Frontal cortex (tissue), 4 donors: ENCODE measurements at places on chromosomes 12 and 14. TPM values are rescaled to one million over a fixed set of nuclear protein-coding genes. Genes with fewer than 3 reads are reported as not detected.

The SPPL3 gene
- total RNA-seq, result 45.2 TPM

The OR6C2 gene
- total RNA-seq, result not detected

The TSHR gene
- total RNA-seq, result 0.41 TPM

The ARHGAP9 gene
- total RNA-seq, result 1.2 TPM

The SMIM10L1 gene
- total RNA-seq, result 10.2 TPM

The PTHLH gene
- not detected for total RNA-seq

The TMEM30B gene
- total RNA-seq, result under 0.01 TPM

The LMNTD1 gene
- 1.2 TPM for total RNA-seq

The RASSF8 gene
- 19.2 TPM for total RNA-seq

The APAF1 gene
- 39.9 TPM for total RNA-seq

The CCDC196 gene
- total RNA-seq, result not detected

The KRT79 gene
- total RNA-seq, result not detected

The FAM181A gene
- 2.4 TPM for total RNA-seq

The BIN2 gene
- 1.2 TPM for total RNA-seq

The FIGNL2 gene
- total RNA-seq, result 0.82 TPM

The RILPL1 gene
- 3.7 TPM for total RNA-seq

The SERPINA4 gene
- total RNA-seq, result not detected

The OR6C70 gene
- not detected for total RNA-seq

The KLRC2 gene
- total RNA-seq, result 2.0 TPM

The GPR65 gene
- under 0.01 TPM for total RNA-seq

The TBX5 gene
- total RNA-seq, result not detected

The WIF1 gene
- 0.41 TPM for total RNA-seq

The ASPG gene
- 0.41 TPM for total RNA-seq

The MMP19 gene
- not detected for total RNA-seq

GRCh38 chr14:68394118-68394763 lies 398.6 kb downstream of the ZFP36L1 start:
- DNase-seq, result no peak

GRCh38 chr14:38209572-38210557 lies 2.2 kb downstream of the SSTR1 start:
- no peak for DNase-seq

- no peak for DNase-seq
Measured at GRCh38 chr12:40248585-40249297, 23.9 kb downstream of the LRRK2 start.

GRCh38 chr14:68219407-68219806 lies 399.8 kb downstream of the RAD51B start:
- no peak for DNase-seq

GRCh38 chr12:25997201-25997963 lies 38.9 kb downstream of the RASSF8 start:
- DNase-seq, result no peak

GRCh38 chr12:92463171-92463570 lies 239.6 kb upstream of the PLEKHG7 start:
- no peak for DNase-seq

- DNase-seq, result no peak
Measured at GRCh38 chr12:57469296-57470164, 9.9 kb downstream of the GLI1 start.

GRCh38 chr12:69241438-69242092 lies 2.2 kb downstream of the CPSF6 start:
- no peak for DNase-seq

DNA sequence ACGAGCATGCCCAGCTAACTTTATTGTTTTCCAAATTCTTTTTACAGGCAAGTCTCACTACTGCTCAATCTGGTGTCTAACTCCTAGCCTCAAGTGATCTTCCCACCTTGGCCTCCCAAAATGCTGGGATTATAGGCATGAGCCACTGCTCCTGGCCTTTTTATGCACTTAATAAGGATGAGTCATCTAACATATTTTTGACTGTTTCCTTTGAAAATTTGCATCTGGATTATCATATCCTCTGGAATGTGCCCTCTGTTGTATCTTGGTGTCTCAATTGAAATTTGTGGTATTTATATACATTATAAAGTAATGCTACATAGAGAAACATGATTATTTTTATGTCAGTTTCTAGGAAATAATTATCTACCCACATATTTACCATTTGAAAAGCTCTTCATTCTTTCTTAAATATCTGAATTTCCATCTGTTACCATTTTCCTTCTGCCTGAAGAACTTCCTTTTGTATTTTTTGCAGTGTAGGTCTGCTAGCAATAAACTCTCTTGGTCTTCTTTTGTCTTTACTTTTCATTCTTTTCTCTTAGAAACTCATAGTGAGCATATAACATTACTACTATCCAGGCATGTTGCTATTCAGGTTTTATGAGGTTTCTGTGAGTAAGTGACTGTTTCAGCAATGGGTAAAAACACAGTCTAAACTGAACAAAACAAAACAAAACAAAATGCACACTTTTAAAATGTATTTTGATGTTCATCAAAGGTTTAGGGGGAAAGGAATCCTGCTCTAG lies 52.8 kb upstream of the CNOT2 start:
- DNase-seq, result no peak

DNA sequence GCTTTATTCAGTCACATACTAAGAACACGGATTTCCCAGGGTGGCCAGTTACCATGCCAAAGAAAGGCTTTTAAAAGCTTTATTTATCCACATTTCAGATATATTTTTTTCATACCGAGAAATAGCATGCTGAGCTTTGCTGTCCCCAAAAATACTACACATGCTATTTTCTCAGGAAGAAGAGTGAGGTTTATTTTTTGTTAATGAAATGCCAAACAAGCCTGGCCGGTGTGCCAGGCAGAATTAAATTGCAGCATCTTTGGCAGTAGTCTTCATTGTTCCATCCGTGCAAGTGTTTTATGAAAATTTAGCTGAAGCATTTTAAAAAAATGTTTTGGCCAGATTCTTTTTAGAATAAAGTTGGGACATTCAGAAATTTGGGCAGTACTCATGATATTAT lies 18.8 kb downstream of the RMST start:
- no peak for DNase-seq

GRCh38 chr14:75835737-75836136 lies 146.1 kb downstream of the TGFB3 start:
- no peak for DNase-seq

- no peak for DNase-seq
Measured at GRCh38 chr12:27003421-27004381, 10.5 kb downstream of the TM7SF3 start.

DNA sequence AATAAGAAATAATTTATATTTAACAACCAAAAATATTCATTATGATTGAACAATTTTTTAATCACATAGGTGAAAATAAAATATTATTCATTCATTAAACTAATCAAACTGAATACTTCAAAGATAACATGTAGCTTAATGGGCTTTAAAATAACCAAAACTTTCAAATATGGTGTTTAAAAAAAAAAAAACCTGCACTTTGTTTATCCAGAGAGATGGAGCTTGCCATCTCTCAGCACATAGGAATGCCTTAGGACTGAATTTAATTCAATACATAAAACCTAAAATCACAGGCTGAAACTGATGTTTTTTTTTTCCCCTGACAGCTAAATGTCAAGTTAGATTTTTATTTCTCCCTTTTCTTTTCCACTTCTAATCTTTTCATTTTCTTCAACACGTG lies 14.4 kb upstream of the CCER1 start:
- no peak for DNase-seq

- no peak for DNase-seq
Measured at GRCh38 chr12:124194264-124194892, 100.5 kb upstream of the RFLNA start.

- DNase-seq, result no peak
Measured at GRCh38 chr14:71086567-71086966, 179.3 kb downstream of the PCNX1 start.

DNA sequence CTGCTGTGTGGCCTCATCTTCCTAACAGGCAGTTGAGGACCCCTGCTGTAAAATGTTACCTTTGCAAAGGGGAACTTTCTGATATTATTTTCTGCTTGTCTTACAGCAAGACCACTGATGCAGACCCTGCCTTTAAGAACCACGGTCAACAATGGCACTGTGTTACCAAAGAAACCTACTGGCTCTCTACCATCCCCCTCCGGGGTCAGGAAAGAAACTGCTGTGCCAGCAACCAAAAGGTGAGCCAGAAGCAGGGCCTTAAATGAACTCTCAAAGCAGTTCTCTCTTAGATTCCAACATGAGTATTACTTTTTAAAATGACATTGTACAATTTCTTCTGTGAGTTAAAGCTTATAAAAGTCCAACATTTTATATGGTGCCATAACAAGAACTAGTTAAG lies 72.2 kb downstream of the EML1 start:
- no peak for DNase-seq

GRCh38 chr14:95452176-95452892 lies 64.1 kb downstream of the SYNE3 start:
- peak; percentile 47 for DNase-seq

DNA sequence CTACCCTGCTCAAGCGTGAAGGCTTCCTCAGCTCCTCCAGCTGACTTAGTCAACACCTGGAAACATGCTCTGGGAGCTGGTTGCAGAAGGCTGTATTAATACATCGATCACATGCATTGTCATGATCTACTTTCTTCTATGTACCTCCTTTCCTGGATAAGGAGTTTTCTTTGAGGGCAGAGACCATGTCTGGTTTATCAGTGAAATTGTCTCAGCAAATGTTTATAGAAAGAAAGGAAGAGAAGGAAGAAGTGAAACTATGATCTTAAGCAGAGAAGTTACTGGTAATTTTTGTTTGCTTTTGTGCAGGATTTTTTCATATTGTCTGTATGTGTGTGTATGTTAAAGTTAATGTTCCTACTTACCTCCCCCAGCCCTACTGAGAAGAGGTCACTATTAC lies 4.5 kb downstream of the DYRK4 start:
- DNase-seq, result no peak

DNA sequence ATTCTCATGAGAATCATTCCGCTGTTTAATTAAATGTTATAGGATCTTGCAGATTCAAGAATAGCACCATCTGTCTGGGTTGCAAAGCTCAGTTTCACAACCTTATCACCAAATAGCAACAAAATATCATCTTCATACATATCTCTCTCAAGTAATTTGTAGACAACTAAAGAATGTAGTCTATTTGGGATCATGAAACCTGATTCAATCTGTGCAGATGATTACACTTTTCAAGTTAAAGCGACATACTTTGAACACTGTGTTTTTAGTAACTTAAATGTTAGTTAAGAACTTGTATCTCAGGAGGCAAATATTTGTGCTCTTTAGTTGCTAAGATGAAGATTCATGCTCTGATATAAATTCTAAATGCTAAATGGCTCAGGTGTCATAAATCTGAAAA lies 14.8 kb downstream of the MED13L start:
- no peak for DNase-seq

GRCh38 chr12:22624548-22624869 lies 462 bp upstream of the ETNK1 start:
- DNase-seq, result no peak

DNA sequence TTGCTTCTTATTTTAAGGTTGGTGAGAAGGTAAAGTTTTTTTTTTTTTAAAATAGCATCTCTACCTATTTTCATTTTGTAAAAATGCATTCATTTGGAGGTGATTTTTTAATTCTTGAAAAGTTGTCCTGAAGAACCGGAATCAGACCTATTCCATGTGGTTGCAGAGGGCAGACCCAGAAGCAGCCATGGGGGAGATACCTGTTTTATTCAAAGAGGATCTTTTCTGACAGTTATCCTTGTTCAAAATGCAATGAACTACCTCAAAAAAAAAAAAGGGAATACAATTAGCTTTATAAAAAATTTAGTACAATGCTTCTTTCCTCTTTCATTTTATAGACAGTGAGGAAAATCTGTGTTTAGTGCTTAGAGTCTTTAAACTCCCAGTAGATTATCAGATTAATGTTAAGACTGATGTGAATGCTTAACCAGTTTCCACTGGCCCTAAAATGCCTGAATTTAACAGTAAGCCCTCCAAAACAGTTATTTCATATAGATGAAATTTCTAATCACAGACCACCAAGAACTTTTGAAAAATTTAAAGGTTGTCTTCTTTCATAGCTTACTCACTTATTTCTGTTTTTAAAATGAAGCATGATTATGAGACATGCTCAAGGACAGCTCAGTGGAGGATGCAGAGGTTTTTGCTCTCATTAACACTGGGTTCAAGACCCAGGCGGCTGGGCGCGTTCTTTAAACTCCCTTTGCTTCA lies 8.6 kb upstream of the NEMF start:
- no peak for DNase-seq

- DNase-seq, result no peak
Measured at GRCh38 chr12:64611341-64612284, 1.3 kb downstream of the RASSF3 start.

GRCh38 chr14:71290301-71290700 lies 383.0 kb downstream of the PCNX1 start:
- DNase-seq, result no peak

GRCh38 chr12:2462087-2462486 lies 332.7 kb upstream of the FKBP4 start:
- DNase-seq, result no peak

DNA sequence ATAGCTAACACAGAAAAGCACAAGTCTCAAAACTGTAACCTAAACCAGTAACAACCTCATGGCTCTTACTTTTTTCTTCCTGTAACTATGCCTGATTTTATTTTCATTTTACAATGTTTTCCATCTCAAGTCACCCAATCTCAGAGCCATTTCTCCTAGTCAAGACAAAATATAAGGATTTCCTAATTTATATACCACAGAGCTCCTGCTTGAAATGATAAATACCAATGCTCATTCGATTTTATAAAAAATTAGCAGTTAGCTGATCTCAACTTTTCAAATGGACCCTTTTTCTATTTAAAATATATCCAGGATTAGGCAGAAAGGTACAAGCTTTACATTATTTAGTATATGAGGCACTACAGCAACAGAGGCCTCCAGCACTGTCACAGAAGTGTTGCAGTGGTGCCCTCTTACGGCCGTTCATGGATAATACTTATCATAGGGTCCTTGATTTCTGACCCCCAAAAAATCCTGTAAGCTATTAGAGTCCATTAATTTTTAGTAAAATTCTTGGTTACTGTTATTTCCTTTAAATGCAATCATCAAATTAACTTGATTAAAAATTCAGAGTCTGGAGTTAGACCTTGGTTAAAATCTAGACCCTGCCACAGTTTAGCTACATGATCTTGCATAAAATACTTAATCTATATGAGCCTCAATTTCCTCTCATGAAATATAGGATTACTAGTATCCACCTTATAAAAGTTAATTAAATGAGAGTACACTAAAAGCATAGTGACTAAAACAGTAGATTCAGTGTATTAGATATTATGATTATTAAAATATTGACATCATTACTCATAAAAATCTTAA lies 68.3 kb downstream of the SEC23A start:
- DNase-seq, result no peak

DNA sequence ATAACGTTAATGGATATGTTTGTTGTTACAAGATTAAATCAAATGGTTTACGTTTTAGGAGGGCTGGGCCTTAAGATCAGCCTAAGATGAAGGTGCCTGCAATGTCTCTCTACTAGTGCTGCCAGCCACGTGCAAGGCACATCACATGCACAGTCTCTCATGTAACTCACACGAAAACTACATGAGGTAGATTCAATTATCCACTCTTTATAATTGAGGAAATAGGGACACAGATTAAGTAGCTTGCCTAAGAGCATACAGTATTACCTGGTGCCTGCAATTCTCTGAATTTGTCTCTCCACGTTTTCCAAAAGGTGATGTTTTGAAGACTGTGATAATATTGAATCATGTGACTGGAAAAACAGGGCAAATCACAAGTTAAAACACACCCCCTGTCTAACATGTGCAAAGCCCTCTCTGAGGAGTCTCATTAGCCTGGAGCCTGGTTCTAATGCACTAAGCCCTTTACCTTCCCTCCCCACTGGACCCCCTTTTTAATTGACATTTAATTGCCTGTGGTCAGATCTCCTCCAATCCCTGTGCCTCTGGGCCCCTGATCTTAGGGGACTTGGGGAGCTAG lies 14.6 kb upstream of the ATP2A2 start:
- no peak for DNase-seq
